Activated CD4-positive, alpha-beta T cell treated with anti-CD3 and anti-CD28 coated beads for 36 hours (primary cell): ENCODE measurements at places on chromosomes 2 and 18. TPM values are rescaled to one million over a fixed set of nuclear protein-coding genes. Genes with fewer than 3 reads are reported as not detected.

DNA sequence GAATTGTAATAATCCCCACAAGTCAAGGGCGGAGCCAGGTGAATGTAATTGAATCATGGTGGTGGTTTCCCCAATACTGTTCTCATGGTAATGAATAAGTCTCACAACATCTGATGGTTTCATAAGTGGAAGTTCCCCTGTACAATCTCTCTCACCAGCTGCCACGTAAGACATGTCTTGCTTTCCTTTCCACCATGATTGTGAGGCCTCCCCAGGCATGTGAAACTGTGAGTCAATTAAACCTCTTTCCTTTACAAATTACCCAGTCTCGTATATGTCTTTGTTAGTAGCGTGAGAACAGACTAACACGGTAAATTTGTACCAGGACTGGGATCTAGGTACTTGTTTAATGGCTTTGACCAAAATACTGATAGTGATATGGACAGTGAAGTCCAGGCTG, 744.3 kb upstream of the REG3G start:
- DNase-seq: no peak

DNA sequence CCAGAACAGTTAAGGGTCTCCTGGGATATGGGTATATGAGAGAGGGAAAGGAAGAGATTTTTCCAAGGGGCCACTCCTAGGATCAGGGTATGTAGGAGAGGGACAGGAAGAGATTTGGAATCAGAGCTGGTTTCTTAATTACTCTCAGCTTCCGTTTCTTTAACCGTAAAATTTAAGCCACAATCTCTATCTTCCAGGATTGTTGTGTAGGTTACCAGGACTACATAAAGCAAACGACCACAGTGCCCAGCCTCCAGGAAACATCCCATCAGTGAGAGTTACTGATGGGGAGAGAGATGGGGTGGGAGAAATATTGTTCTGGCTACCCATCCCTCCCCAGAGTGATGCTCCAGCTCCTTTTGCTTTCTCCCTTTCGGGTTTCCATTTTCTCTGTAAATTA, 114.6 kb upstream of the THUMPD2 start:
- no peak for DNase-seq

- DNase-seq: no peak
Measured at GRCh38 chr18:26004832-26005231, 85.6 kb downstream of the SS18 start.

- no peak for DNase-seq
Measured at GRCh38 chr2:141570474-141571131, 560.2 kb downstream of the LRP1B start.

DNA sequence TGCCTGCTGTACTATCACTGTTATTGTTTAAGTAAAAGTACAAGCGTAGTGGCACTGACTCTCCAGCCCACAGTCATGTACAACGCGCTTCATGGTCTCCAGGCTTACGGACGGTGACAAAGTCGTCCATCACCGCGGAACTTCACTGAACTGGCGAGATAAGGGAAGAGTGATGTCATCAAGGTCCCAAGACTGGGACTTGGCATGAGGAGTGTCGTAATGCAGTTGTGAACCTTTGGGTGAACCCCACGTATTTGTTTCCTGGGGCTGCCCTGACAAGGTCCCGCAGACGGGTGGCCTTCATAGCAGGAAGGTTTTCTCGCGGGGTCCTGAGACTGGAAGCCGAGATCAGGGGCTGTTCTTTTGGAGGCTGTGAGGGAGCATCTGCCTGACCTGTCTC, 17.3 kb downstream of the NFATC1 start:
- peak; percentile 2 for DNase-seq

GRCh38 chr2:210224941-210225672, at the start of gene ACADL:
TSS of gene ACADL (minus strand) at chr2:210225447. CDS start at chr2:210225263, 184 bp downstream.
- peak; percentile 49 for DNase-seq

DNA sequence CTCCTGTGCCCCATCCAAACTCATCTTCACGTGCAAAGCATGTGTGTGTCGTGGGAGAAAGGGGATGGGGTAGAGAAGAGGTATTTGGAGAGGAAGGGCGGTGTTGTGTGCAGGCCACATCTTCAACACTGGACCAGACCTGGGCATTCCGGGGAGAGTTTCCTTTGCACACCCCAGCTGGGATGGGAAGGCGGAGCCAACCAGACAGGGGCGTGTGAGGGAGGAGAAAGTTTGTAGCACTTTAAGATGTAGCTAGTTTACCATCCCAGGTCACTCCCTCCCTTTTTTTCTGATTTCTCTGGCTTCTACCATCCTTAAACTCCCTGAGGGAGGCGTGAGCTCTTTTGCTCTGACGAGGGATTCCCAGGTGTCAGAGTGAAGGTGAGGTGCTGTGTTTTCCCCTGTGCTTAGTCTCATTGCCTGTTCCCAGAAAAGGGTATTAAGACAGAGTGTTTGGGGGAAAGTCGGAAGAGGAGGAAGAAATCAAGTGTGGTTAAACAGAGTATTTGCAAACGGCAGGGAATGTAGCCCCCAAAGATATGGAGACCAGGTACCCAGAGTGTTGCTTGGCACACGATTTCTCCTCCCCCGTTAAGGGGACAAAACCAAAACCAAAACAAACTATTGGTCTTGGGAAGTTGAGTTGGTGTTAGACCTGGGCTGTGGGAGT, 1.6 kb downstream of the SETBP1 start:
- DNase-seq: no peak

GRCh38 chr2:216008387-216008786, 5.0 kb downstream of the MREG start:
- no peak for DNase-seq

ZNF396 gene
- total RNA-seq: 1.1 TPM

ALLC gene
- not detected for total RNA-seq

ANKRD29 gene
- total RNA-seq: 0.21 TPM

PRKAG3 gene
- total RNA-seq: not detected

C2orf66 gene
- 0.09 TPM for total RNA-seq

FEV gene
- not detected for total RNA-seq
